ENCODE measurements at places on chromosomes 5 and 9.

- peak; percentile 31 for DNase-seq
These were observed 27.4 kb upstream of the KCNMB1 start for GRCh38 chr5:170416526-170416925.

DNA sequence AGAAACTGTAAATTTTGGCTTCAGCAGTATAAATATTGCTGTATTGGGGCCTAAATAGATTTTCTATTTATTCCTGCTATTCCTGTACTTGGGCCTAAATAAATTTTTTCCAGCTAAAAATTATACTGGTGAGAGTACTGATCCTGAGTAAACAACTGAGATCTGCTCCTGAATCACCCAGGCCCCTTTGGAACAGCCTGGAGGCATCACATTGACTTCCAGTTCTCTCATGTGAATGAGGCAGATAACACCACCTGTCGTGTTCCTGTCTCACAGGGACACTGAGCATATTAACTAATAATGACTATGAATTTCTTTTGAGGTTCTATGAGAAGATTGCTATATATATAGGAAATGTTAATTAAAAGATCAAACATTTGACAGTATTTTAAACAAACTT, 119.5 kb upstream of the PLCXD3 start:
- no peak for DNase-seq

- no peak for DNase-seq
These were observed 44.9 kb downstream of the HMCN2 start for GRCh38 chr9:130310456-130310855.

DNA sequence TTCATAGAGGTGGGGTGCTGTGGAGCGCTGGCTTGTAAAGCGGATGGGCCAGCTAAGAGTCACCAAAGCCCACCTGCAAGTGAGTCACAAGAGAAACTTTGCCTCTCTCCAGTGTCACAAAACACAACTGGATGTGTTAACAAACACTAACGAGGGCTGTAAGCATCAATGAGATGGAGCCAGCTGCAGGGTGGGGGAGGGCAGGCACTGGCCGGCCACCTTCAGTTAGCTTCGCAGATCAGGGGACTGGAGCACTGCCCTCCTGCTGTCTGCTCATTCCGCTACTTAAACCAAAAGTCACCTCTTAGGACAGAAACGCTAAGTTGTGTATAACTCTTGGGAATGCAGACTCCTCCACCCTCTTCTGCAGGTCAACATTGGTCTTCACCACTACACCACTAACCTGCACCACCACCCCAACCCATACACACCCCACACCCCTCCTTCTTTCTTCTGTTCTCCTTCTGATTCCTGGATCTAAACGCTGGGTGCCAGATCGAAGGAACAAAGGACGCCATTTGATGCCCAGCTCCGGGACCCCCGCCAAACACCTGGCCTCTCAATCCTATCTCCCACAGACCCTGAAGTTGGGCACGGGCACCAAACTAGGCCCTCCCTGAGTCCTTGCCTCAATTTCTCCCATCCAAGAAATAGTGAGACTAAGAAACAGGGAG, 2.1 kb downstream of the ARSI start:
- no peak for DNase-seq

DNA sequence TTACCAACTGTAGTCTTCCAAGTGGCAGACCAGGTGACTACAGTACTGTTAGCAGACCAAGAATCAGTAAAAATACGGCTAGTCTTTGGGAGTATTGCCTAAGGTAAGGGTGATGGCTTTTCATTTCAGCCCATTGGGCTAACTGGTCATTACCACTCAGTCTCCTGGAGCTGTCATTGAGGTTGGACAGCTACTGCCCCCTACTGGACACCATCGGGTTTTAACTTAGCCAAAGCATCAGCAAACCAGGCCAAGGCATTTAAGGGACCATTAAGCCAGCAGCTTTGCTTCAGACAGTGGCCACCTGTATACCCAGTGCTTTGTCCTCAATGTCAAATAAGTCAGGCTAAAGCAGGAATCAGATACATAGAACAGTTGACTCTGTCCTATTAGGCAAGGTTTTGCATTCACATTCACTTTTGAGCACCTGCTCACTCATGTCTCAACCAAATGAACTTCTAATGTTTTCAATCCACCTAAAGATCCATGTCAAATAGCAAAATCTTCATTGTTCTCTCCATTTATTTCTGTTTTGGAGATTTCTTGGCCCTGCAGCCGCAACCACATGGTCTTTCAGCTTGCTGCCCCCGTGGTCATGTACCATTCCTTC, 117.2 kb downstream of the INVS start:
- DNase-seq: peak; percentile 43

GRCh38 chr5:110909950-110910349, 161.6 kb upstream of the TSLP start:
- no peak for DNase-seq

DNA sequence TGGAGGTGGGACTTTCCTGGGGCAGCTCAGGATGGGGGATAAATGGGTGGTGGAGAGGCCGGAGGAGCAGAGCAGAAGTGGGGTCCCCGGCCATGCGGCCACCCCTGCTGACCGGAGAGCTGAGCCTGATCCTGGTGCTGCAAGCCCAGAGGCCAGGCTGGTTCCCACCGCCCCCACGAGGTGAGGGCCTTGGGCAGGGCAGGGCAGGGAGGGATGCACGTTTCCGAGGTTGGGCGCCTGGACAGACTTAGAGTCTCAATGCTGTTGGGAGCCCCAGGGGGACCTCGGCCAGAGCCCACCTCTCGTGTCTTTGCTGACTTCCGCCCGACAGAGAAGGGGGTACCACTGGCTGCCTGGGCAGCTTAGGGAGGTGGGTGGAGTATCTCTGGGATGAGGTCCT, 5.5 kb downstream of the OBP2A start:
- DNase-seq: no peak

DNA sequence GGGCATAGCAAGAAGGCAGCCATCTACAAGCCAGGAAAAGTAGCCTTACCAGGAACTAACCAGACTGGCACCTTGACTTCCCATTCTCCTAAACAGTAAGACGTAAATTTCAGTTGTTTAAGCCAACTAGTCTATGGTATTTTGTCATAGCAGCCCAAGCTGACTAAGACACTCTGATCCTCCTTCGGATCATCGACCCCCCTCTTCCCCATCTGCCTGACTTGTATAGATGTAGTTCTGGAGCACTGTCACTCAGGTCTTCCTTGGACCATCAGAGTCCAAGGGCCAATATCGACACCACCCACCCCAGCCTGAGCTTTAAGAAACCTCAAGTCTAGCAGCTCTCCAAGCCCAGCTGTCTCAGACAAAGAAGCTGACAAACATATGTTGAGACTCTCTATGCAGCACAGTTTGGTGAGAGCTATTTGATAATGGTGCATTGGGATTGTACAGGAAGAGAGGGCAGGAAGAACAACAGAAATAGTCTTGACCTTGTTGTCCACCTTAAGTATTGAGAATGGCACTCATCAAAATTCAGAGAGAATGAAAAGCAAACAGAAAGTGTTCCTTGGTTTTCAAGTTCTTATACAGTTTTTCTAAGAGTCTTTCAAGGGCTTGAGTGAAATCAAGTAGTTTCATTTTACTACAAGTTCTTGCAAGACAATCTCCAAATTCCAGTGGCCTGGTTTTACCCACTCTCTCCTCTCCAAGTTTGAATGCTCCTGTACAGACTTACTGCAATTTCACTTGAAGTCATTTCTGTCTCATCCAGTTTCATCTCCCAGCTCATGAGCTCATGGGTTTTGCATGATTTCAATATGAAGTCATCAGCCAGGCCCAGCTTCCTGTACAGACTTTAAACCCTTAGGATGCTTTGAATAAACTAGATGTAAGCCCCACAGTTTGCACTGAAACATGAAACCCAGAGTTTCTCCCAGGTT, 122.3 kb upstream of the RAI14 start:
- DNase-seq: no peak

- DNase-seq: no peak
These were observed 75.9 kb downstream of the SLC38A9 start for GRCh38 chr5:55636177-55636576.

DNA sequence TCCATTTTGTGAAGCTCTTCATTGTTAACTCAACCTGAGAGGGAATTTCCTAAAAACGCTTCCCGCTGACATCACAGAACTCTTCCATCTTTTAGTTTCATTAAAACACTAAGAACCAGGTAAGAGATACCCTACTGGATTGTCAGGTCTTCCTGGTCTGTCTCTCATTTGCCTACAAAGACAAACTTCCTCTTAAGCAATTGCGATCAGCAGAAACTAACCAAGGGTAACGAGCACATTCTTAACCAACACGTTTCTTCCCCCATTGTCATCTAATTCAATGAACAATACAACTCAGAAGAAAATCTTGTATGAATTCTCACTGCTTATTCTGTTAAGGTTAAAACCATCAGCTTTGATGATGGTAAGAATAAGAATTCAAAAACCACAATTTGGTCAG, 6.6 kb downstream of the FBXW11 start:
- DNase-seq: no peak

DNA sequence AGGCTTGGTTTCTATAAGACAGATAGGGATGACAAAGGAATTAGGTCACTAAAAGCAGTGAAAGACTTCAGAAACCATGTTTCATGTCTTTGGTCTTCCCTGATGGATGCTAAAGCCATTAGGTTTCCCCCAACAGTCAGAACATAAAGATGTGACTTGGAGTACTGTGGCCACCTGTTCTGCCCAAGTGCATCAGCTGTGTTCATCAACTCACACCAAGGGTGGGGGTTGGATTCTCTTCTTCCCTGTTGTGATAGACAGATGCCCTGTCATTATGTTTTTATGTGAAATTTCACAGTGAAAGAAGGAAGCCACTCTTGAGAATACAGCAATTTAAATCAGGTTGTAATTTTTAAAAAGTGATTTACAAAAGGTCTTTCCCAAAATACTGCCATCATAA, 196.8 kb downstream of the SH3GL2 start:
- no peak for DNase-seq

DNA sequence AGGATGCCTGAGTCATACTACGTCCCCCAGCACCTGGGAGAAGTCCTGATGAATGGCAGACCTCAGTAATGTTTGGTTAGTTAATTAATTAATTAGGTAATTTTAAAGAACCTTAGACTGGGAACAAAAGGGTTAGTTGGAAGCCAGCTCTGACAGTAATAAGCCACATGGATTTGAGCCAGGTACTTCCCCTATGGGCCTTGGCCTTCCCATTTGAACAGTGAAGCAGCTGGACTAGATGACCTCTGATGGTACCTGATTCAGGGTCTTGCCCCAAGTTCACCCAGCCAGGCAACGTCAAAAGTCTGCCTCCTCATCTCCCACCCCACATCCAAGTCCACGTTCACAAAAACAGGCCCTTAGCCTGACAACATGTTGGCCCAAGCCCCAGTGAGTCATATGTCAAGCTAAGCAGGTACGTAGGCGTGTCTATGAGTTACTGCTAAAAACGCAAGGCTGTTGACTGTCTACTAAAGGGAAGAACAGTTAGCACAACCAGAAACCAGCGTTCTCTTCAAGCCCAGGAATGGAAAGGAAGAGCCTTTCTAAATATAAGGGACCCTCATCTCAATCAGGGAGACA, 303.2 kb downstream of the ACTL7B start:
- no peak for DNase-seq
